Activated CD4-positive, alpha-beta T cell treated with anti-CD3 and anti-CD28 coated beads, Interleukin-2, amount 50 U/mL, for 24 hours (primary cell): ENCODE measurements at places on chromosomes 4 and X.

GRCh38 chr4:165656399-165656798 is 216.6 kb upstream of the TLL1 start:
- DNase-seq = no peak

DNA sequence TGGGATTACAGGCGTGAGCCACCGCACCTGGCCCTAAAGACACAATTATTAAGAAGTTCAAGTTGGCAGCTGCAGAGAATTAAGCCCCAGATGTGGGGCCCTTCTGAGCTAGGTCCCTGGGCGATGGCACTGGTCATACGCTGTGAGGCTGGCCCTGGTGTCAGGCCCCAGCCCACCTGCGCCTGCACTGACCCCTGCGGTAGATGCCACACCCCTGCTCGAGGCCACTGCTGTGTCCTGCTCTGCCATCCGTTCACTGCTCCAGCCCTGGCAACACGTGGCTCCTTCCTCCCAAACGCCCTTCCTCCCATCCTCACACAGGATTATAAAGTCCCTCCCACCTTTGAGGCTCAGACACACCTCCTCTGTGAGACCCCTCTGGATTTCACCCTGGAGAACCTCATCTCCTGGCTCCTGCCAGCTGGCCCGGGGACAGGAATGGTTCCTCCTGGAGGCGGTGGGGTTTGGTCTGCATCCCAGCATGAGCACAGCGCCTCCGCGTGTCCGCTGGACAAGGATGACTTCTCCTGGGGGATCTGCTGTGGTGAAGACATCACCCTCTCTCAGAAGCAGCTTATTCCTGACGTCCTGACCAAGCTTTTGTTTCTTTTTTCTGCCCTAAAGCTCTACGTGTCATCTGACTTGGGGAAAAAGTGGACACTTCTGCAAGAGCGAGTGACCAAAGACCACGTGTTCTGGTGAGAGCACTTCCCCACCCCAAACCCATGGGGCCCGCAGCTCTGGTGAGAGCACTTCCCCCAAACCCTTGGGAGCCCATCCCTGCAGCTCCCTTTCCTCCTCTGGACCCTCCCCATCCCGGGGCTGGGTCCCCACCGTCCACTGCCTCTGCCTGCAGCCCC is 219.0 kb upstream of the PSAPL1 start:
- DNase-seq = no peak

GRCh38 chr4:82430964-82431745 is 765 bp downstream of the ENOPH1 start:
- DNase-seq = no peak

DNA sequence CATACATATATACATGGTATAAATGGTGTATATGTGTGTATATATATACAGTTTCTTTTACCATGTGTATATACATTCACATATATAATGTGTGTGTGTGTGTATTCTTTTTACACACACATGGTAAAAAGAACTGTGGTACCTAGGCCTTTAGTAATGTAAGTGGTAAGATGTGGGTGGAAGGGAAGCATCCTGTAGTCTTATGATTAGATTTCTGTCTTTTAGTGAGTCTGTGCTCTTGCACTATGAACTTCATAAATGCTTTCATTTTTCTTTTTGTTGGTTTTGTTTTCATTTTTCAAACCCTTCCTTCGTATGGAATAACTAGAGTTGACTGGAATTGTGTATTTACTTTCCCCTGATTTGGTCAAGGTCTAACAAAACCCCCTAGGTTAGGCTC is 12.1 kb downstream of the PABPC4L start:
- no peak for DNase-seq

GRCh38 chr4:88188738-88189417 is 30.4 kb upstream of the ABCG2 start:
- DNase-seq = no peak

DNA sequence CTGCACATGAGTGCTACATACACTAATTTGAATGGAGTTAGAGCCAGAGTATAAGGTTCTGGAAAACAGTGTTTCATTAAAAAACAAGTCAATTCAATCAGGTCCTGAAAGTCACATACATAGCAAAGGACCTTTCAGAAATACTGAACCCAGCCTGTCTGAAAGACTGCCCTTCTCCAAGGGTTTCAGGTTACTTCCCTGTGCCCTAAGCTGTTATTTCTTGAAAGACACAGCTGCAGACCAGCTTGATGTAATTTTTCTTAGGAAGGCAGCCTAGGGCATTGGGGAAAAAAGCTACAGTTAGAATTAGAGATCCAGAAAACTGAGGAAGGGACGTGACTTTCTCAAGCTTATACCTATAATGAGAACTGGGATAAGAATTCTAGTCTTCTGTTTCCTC is 155.9 kb upstream of the MAOA start:
- no peak for DNase-seq

DNA sequence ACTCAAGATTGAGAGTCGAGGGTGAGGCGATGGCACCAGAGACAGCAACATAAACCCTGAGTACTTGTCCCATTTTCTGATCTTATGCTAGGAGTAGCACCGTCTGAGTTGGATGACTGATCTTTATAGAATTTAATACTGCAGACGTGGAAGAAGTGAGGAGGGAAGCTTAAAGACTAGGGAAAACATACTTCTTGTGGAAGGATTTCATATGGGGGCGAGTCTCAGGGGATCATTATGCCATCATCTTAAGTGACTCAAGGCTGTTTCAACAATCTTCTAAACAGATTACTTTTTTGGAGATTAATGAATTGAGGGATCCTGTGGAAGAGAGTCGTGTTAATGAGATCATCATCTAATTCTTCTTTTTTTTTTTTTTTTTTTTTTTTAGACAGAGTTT is 17.2 kb upstream of the FAT1 start:
- no peak for DNase-seq

DNA sequence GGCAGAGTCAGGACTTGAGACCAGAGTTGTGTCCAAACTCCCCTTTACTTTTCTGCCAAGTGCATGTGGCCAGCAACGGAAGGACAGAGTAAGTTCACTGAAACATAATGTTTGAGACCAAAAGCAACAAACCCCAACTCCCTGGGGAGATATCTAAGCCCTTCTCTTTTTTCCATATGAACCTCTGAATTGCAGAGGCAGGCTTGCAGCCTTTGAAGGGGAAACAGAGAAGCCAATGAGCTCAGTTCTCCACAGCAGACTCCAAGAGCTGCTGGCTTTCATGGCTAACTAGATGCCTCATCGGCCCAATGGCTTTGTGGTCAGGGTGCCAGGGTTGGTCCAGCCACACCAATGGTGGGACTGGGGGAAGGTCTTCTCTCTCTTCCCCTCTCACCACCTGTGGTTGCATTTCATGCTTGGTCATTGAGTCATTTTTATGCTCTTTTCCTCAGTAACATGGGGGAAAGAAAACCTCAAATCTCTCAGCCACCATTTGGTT is 34.0 kb downstream of the STARD8 start:
- no peak for DNase-seq

GRCh38 chr4:33162122-33162521 is 2442.0 kb downstream of the PCDH7 start:
- DNase-seq = no peak

DNA sequence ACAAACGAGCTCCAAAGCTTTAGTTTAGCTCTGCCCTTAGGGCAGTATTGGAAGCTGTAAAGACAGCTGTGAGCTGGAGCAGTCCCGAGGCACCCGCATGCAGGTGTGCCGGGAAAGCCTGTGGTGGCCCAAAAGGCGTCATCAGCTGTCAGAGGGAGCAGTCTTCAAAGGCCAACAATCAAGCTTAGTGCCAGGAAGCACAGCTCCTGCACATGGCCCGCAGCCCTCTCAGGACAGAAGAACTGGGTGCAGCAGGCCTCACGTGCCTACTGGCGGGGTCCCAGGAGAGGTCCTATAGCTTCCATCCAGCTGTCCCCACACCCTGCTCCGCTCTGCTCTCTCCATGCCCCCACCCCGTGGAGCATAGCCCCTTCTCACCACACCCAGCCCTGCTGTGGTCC is 92.2 kb upstream of the TRIM2 start:
- no peak for DNase-seq
